ENCODE measurements at places on chromosomes 2 and 18.

DNA sequence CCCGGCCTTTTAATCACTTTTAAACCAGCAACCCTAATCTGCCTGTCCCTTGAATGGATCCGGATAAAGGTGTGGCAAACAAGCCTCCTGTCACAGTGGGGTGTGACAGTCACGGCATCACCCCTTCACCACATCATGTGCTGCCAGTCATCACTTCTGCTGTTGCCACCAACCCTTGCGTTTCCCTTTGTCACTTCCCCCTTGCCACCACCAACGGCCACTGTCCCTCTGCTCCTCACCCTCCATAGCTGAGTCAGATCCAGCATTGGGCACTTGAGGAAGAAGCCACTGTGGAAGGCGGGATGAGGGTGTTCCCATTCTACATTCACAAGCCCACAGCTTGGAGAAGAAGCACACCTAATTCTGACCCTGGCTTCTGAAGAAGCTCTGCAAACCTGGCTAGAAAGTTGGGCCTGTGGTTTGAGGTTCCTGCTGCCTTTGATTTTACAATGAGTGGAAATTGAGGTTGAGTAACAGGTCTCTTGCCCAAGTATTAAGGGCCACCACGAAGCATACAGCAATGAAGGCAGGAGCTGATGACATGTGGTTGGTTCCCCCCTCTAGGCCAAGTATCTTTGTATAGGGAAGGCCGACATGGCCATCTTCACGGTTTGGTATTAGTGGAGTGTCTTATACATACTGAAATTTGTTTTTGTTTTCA is 22.9 kb upstream of the DARS1 start:
- peak; percentile 60 for DNase-seq

DNA sequence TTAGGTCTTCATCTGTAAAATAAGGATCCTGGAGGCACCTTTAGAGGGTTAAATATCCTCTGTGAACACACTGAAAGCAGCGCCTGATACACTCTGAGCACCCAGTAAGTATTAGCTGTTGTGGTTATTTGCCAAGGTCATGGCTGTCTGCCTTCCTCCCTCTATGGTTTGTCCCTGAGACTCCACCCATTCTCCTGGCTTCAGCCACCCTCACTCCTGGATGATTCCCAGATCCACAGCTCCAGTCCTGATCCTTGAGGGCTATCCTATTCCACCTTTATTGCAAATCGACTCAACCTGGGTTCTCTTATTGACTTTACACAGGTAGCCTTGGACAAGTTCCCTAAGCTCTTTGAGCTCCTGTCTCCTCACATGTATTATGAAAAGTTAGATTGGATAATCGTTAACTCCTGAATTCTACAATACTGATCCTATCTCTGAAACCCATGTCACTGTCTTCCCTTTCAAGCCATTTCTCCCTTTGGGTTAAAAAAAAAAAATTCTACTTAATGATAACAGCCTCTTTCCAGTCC is 162.3 kb downstream of the LAMA3 start:
- DNase-seq = no peak

- no peak for DNase-seq
Measured at GRCh38 chr18:73880387-73880786, 267.2 kb downstream of the FBXO15 start.

GRCh38 chr2:213216461-213216860 is 65.0 kb upstream of the IKZF2 start:
- no peak for DNase-seq

- DNase-seq = no peak
Measured at GRCh38 chr18:38262661-38263060, 697.1 kb upstream of the CELF4 start.

DNA sequence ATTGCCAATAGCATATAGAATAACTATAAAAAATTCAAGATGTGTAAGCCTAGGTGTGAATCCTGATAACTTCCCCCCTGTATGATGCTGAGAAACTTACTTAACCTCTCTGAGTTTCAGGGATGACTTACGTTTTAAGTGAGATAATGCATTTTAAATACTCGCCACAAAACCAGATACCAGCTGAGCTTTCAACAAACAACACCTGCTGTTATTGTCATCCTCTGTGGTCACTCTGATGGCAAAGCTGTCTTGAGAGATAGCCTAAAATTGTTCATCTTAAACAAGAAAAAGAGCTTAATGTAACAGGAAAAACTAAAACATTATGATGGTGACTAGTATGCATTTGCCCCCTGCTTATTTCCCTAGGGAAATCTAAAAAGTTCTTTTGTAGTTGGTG is 131.5 kb downstream of the RAD51AP2 start:
- DNase-seq = no peak

GRCh38 chr18:60534538-60534937 is 162.0 kb upstream of the MC4R start:
- DNase-seq = no peak
